Mammary epithelial cell (primary cell): ENCODE measurements at places on chromosomes 12 and 14.

DNA sequence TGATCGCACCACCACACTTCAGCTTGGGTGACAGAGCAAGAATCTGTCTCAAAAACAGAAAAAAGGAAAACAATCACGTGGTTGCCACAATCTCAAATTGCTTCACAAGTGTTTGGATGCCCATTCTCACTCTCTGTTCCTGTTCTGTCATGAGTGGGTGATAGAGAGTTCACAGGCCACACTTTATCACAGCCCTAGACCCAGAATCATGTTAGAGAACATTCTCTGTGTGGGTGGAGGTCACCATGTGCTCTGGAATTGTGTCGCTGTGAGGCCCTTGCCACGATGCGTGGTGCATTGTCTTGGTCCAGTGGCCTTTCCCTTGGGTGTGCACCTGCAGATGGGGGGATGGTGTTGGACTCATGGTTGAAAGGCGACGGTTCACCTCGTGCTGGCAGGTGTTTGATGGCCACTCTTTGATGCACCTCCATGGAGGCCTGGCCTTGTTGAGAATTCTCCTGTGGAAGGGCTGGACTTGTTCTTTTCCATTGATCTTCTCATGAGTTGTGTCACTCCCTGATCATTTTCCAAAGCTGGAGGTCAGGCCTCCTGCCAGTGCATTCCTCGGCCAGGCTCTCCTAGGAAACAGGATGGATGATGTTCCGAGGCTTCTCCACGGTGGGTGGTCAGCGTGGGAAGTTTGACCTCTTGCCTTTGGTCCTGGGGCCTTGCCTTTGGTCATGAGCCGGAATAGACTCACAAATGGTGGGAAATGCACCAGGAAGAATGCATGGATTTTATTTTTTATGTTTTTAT, 91.9 kb downstream of the SLC24A4 start:
- DNase-seq = no peak

GRCh38 chr12:93689076-93689834, 12.1 kb downstream of the CRADD start:
- DNase-seq = peak; percentile 52

- peak; percentile 95 for DNase-seq
Observed at GRCh38 chr14:90658541-90658967, 157.7 kb downstream of the TTC7B start.

DNA sequence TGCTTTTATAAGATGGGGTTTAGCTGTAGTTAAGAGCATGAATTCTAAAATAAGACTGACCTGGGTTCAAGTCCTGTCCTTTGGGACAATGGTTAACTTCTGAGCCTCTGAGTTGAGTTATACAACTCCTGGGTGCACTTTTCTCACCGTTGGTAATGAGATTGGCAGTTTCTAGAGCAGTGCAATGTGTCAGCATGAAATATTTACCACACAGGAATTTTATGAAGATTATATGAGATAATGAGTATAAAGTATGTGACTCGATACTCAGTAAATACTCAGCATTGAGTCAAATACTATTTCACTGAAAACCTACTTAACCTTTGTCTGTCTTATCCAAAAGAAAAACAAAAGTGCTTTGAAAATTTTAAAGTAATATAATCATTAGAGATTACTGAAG, 214.2 kb downstream of the CPNE8 start:
- peak; percentile 65 for DNase-seq

DNA sequence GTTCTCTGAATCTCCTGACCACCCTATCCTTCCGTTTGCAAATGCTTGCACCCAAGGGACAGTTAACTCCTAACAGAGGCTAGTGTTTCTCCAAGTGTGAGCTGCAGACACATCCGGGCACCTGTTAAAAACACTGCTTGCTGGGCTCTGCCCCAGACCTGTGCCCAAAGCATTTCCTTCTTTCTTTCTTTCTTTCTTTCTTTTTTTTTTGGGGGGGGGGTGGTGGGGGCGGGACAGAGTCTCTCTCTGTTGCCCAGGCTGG, 42.5 kb downstream of the SPRING1 start:
- no peak for DNase-seq

DNA sequence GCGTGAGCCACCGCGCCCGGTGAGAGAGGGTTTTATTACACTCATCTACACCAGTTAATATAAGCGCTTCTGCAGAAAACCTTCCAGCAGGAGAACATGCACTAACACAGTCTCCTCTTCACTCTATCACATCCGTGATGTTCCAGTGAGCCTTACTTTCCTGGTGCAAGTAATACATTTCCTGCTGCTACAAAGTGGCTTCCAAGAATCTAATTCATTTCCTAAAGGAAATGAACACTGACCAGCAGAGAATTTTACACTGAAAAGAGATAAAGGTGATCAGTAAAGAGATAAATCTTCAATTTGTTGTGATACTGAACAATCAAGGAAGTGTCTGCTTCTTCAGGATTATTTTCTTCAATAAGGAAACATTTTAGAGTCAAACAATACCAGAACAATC, 39.5 kb downstream of the ZFYVE21 start:
- DNase-seq = no peak

GRCh38 chr14:61226015-61226654, 55.0 kb downstream of the TMEM30B start:
- no peak for DNase-seq
